T-helper 17 cell (primary cell): ENCODE measurements at places on chromosomes 1 and 21.
A peak's percentile ranks its signal among the peaks of the same experiment; 100 is the strongest.

DNA sequence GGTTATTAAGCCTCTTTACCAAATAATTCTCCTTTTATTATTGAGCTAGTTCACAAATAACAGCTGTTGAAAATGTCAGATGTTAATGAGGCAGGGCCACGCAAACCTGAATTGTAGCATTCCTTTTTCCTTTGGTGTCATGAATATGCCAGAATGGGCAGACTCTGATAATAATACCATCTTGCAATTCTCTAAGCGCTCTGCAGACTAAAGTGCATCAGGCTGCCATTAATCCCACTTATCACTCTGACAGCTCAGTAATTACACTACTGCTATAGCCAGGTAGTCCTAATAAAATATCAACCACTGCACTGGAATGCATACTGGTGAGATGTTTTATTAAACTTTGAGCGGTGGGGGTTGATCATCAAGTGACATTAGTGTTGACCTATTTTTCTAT, 177.7 kb downstream of the DPYD start:
- DNase-seq: no peak

DNA sequence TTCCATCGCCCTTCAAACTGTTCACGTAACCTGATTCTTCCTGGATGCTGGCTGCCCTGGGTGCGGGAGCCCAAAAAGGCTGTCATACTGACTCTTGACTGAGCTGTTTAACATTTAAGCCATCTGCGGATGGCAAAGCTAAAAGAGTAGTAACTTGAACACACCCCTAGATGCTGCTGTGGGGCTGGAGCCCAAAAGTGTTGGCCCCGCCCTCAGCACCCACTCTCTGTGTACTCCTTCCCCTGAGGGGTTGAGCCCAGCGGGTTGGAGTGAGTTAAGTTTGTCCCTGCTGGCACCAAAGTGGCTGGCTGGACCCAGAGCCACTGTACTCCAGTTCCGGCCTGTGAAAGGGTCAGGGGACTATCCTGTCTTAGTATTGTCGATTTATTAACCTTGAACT, 640.6 kb downstream of the PTPRU start:
- no peak for DNase-seq

DNA sequence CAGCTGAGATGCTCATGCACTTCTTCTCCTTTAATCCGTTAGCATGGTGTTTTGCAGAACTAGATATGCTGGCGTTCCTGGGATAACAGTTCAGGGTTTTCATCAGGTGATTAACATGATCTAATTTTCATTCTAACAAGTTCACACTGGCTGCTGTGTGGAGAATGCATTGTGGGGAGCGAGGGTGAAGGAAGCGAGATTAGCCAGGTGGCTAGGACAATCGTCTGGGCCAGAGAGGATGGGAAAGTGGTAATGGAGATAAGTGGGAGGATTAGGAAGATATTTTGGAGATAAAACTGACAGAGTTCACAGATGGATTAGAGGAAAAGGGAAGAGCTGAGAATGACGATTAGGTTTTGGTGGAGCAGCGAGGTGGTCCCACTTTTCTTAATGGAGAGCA, 138.1 kb upstream of the MAGI3 start:
- DNase-seq: no peak

GRCh38 chr1:229094476-229095311, 176.2 kb upstream of the RAB4A start:
- no peak for DNase-seq

- no peak for DNase-seq
Measured at GRCh38 chr1:154550070-154550469, 8.4 kb downstream of the UBE2Q1 start.

GRCh38 chr1:41109310-41110197, 88.0 kb upstream of the SLFNL1 start:
- DNase-seq: no peak

DNA sequence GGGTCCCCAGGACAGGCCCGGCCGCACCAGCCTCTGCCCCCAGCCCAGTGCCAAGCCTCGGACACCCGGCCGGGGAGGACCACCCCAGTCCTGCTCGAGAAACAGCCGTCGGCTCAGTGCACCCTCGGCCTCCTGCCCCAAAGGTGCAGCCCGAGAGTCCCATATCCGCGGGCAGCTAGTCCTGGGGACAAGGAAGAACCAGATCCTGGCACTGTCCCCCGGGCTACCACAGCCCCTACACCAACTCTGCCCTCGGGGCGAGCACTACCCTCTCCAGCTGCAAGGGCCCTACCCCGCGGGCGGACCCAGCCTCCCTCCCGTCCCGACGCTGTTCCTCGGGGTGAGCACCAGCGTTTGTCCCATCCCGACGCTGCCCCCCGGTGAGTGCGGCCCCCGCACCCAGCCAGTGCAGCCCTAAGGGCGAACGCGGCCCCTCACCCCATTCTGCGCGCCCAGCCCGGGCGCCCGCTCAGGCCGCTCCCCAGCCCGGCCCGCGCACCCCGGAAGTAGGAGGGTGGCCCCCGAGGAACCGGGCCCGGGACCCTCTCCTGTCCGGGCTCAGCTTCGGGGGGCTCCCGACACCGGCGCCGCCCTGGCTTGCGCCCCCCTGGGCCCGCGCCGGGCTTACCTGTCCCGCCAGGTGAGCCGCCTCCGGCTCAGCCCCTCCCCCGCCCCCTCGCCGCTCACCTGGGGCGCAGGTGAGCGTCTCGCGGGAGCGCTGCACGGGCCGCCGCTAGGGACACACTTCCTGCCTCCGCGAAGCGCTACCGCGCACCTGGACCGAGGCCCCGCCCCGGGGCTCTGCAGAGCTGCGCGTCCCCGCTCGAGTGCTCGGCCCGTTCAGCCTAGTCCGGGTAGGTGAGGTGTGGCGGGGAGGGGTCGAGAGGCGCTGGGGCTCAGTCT, at the start of gene KDF1:
KDF1 (minus strand) TSS at position 747 of the 903 bp plus-strand sequence. CDS start 8,088 bp downstream, outside the sequence.
- DNase-seq: peak; percentile 43
